ENCODE measurements at places on chromosomes 6 and 20. TPM values are rescaled to one million over a fixed set of nuclear protein-coding genes. Genes with fewer than 3 reads are reported as not detected.
A peak's percentile ranks its signal among the peaks of the same experiment; 100 is the strongest.

GRCh38 chr6:12369781-12370262, 79.7 kb downstream of the EDN1 start:
- H3K4me3 ChIP-seq: no peak overlapping the region
- no peaks in the 10 kb centered on the region for H3K27me3 ChIP-seq
- no peak for DNase-seq

Gene DDX43
- 1.4 TPM for total RNA-seq

DNA sequence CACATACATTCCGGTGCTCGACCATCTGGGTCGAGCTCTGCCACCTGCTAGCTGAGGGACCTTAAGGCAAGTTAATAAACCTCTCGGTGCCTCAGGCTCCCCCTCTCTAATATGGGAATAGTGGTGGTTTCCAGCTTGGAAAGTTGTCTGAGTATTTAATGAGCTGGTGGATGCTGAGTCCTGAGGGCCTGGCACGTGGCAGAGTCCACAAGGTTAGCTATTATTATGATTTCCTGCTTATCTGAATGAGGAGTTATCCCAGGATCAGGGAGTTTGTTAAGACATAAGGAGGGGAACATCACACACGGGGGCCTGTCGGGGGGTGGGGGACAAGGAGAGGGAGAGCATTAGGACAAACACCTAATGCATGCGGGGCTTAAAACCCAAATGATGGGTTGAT, 80.1 kb upstream of the SLC22A23 start:
- H3K36me3 ChIP-seq: no peaks in the 10 kb centered on the region
- H3K27ac ChIP-seq: no peak overlapping the region
- H3K4me3 ChIP-seq: no peak overlapping the region
- H3K27me3 ChIP-seq: no peaks in the 10 kb centered on the region

Gene LSM2
- total RNA-seq: 52.1 TPM

DNA sequence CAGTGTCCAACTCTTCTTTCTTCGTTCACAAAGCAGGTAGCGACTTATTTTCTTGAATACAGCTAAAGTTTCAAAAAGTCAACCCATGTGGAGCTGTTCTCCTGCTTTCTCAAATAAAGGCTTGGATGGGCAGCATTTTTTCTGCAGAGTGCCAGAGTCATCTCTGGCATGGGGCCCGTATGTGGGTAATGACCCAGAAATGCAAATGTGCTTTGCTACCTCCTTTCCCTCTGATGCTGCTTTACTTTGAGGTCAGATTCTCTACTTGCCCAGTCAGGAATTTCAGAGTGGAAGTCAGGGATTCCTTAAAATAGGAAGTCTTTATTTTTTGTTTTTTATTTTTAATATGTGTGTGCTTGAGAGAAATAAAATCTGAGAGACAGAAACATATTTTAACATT, 4.9 kb downstream of the NKAIN2 start:
- DNase-seq: no peak
- H3K27ac ChIP-seq: no peak overlapping the region
- peaks cover 34% of the 10 kb centered on the region for H3K27me3 ChIP-seq
- no peak overlapping the region for H3K4me3 ChIP-seq

GRCh38 chr20:50727792-50728485, 3.4 kb upstream of the PARD6B start:
- no peak overlapping the region for H3K4me3 ChIP-seq
- no peak for DNase-seq
- H3K27me3 ChIP-seq: no peaks in the 10 kb centered on the region

GRCh38 chr6:34810017-34810882, 18.4 kb downstream of the BLTP3A start:
- H3K4me3 ChIP-seq: no peak overlapping the region
- no peaks in the 10 kb centered on the region for H3K27me3 ChIP-seq
- DNase-seq: no peak
- no peaks in the 10 kb centered on the region for H3K36me3 ChIP-seq

DNA sequence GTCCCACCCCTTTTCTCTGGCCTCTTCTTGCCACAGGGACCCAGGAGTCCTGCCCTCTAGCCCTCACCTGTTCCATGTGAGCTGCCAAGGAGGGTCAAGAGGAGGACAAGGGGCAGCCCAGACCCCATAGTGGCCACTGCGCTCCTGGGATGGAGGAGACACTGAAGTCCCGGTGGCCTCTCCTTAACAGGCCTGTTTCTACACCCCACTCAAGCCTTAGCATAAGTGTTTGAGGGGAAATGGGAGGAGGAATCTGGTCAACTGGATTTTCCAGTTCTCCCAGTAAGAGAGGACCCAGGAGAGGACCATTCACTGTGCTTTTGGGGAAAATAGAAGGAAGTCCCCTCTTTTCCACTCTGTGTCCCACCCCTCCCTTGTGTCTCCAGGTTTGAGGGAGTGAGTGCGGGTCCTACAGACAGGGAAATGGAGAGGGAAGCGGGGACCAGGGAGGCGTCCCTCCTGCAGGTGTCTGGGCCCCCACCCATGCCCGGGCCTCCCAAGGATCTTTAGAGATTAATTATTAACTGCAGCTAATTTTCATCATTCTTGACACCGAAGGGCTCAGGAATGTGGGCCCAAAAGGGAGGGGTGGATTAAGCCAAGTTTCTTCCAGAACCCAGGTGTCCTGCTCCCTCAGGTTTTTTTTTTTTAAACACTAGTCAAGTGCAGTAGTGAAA, at the start of gene SFTA2:
SFTA2 (minus strand) TSS at position 202 of the 677 bp plus-strand sequence; CDS start at position 128, 74 bp downstream.
- no peak for DNase-seq
- H3K27ac ChIP-seq: no peak within 1 kb of the TSS
- no peaks in the 10 kb centered on the region for H3K36me3 ChIP-seq
- no peak within 1 kb of the TSS for H3K4me3 ChIP-seq

DNA sequence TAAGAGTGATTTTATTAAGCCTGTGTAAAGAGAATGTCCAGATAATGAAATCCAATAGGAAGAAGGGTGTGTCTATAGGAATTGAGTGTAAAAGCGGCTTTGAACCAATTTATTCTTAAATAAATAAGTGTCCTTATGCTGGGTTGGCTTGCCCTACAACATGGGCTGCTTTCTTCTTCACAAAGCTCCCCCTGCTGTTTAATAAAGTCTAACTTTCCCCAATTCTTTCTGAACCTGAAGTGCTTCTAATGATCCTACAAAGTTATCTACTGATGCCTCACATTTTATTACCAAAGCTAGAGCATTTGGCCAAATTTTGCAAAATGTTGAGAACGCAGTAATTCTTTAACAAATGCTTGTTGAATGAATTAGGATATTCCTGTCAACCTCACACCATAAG, 36.3 kb upstream of the SIRT5 start:
- H3K27ac ChIP-seq: no peak overlapping the region
- H3K36me3 ChIP-seq: no peaks in the 10 kb centered on the region
- no peak for DNase-seq
- H3K27me3 ChIP-seq: no peaks in the 10 kb centered on the region

DNA sequence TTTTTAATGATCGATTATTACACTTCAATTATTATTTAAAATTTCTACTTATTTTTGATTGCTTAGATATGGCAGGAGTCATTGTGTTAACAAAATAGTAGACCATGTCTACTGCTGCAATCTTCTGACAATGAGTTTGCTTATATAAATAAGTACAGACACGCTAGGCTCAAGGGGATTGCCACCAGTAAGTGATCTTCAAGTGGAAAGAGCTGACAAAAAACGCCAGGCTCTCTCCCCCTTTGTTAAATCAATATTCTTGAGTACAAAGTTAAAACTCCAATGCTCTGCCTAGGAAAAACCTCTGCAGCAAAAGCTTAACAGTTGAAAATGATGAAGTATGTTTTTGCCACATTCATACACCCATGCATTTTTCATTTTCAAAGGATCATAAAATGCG, 738.1 kb downstream of the HDGFL1 start:
- H3K27ac ChIP-seq: no peak overlapping the region
- DNase-seq: no peak
- no peak overlapping the region for H3K4me3 ChIP-seq

Gene DACT2
- total RNA-seq: 0.36 TPM

Gene SYNDIG1
- not detected for total RNA-seq

DNA sequence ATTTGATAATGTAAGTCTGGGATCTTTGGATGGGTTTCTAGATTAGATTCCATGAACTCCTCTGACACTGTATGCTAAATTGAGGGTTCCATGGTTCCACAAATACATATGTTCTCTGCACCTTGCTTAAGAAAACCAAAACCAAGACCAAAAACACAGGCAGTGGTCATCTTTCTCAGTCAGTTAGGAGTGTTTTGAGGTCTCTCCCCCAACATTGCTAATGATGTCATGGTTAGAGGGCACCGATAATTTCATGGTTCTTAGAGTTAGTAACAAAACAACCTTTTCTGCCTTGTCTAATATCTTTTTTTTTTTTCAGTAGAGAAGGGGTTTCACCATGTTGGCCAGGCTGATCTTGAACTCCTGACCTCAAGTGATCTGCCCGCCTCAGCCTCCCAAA, 44.5 kb downstream of the ARID1B start:
- H3K4me1 ChIP-seq: peaks cover 41% of the 10 kb centered on the region
- no peaks in the 10 kb centered on the region for H3K36me3 ChIP-seq
- DNase-seq: no peak
- H3K27me3 ChIP-seq: no peaks in the 10 kb centered on the region

GRCh38 chr20:41422953-41423352, 56.3 kb upstream of the EMILIN3 start:
- H3K27me3 ChIP-seq: no peaks in the 10 kb centered on the region
- H3K27ac ChIP-seq: no peak overlapping the region
- no peak for DNase-seq
- H3K4me1 ChIP-seq: no peaks in the 10 kb centered on the region
- H3K36me3 ChIP-seq: peaks cover 13% of the 10 kb centered on the region

DNA sequence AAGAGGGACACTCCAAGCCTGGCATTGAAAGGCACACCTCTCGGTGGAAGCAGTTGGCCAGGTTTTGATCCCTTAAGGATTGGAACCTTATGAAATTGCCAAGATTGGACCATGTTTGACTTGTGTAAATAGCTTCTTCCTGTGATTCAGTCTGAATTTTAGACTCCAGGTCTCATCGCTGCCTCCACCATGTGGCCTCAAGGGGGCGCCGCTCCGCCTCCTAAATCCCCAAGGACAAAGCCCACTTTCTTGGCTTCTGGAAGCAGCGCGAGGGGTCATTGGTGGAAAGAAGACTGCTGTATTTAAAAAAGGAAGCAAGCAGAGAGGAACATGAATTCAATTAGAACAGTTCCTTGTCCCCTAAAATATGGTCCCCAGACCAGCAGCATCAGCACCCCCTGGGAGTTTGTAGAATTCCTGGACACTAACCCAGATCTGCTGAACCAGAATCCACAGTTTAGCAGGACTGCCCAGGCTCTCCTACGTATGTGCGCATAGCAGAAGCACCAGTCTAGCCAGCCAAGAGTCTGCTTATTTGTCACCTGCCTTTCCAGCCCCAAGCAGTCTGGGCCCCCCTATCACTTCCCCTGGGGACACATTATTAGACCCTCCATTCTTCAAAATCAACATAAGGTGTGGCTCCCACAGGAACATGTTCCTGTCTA, 108.5 kb downstream of the LY86 start:
- peaks cover 33% of the 10 kb centered on the region for H3K4me1 ChIP-seq
- peak overlapping the region; percentile 64 for H3K27ac ChIP-seq
- H3K27me3 ChIP-seq: no peaks in the 10 kb centered on the region
- no peak for DNase-seq

DNA sequence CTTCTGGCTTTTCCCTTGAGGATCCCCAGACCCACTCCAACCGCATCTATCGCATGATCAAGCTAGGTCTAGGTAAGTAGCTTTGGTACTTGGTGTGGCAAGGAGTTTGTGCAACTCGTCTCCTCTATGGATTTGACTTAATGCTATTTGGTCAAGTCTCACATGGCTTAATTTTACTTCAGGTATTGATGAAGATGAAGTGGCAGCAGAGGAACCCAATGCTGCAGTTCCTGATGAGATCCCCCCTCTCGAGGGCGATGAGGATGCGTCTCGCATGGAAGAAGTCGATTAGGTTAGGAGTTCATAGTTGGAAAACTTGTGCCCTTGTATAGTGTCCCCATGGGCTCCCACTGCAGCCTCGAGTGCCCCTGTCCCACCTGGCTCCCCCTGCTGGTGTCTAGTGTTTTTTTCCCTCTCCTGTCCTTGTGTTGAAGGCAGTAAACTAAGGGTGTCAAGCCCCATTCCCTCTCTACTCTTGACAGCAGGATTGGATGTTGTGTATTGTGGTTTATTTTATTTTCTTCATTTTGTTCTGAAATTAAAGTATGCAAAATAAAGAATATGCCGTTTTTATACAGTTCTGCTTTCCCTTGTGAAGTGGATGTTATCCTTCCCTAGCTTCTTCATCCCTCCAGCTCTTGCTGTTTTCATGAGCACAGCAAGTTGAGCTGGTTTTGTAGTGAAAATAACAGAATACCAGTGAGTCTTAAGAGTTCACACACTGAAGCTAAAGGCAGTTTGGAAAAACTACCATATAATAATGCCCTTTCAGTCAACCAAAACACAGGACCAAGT, 3.8 kb downstream of the SLC35B2 start:
- no peaks in the 10 kb centered on the region for H3K27me3 ChIP-seq
- H3K36me3 ChIP-seq: peaks cover 62% of the 10 kb centered on the region
- H3K27ac ChIP-seq: no peak overlapping the region
- peaks cover 31% of the 10 kb centered on the region for H3K4me1 ChIP-seq

- DNase-seq: no peak
- H3K36me3 ChIP-seq: no peaks in the 10 kb centered on the region
- no peak overlapping the region for H3K27ac ChIP-seq
- no peaks in the 10 kb centered on the region for H3K27me3 ChIP-seq
- no peaks in the 10 kb centered on the region for H3K4me1 ChIP-seq
Observed at GRCh38 chr20:4555188-4555890, 166.4 kb upstream of the PRND start.

Gene MRAP2
- total RNA-seq: 1.8 TPM

Gene MACROD2
- 22.4 TPM for total RNA-seq

Gene DNAH8
- total RNA-seq: not detected

GRCh38 chr6:150999107-150999506, 133.6 kb downstream of the MTHFD1L start:
- H3K36me3 ChIP-seq: no peaks in the 10 kb centered on the region
- H3K4me3 ChIP-seq: no peak overlapping the region
- no peak for DNase-seq
- H3K27ac ChIP-seq: no peak overlapping the region
- peaks cover 7% of the 10 kb centered on the region for H3K4me1 ChIP-seq
- H3K27me3 ChIP-seq: no peaks in the 10 kb centered on the region

- H3K36me3 ChIP-seq: peaks cover 3% of the 10 kb centered on the region
- no peak for DNase-seq
- H3K27me3 ChIP-seq: no peaks in the 10 kb centered on the region
- no peak overlapping the region for H3K4me3 ChIP-seq
Observed at GRCh38 chr6:131581523-131581922, 8.5 kb downstream of the ARG1 start.

- H3K36me3 ChIP-seq: no peaks in the 10 kb centered on the region
- DNase-seq: no peak
- no peaks in the 10 kb centered on the region for H3K4me1 ChIP-seq
- no peaks in the 10 kb centered on the region for H3K27me3 ChIP-seq
- no peak overlapping the region for H3K4me3 ChIP-seq
Observed at GRCh38 chr20:19691125-19691524, 66.9 kb upstream of the RIN2 start.

- peaks cover 46% of the 10 kb centered on the region for H3K4me1 ChIP-seq
- peak; percentile 70 for DNase-seq
- no peaks in the 10 kb centered on the region for H3K27me3 ChIP-seq
- H3K36me3 ChIP-seq: peaks cover 39% of the 10 kb centered on the region
Observed at GRCh38 chr6:43173591-43174262, 2.7 kb downstream of the SRF start.
